ENCODE measurements at places on chromosomes 7 and 10.

DNA sequence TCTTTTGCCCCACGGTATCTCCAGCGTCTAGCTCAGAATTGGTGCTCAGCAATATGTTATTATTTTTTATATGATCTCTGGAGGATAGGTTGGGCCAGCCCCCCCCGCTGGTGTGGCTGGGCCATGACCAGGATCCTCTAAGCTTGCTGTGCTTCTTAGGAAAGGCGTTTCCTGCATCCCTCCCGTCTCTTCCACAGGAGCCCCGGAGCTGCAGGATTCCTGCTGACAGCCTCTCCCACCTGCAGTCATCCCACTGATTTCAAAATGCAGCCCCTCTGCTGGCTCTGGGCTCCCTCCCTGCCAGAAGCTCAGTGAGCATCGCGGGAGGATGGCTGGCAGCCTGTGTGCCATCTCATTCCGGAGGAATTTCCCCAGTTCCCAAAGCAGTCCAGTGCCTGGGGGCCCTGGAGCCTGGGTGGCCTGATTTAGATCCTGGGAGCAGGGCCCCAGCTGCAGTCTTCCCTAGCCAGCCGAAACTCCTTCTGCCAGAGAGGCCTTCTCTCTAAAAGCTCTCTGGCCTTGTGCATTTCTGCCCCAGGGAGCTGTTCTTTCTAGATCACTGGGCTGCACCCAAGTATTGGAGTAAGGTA lies 21.8 kb upstream of the GOLGA7B start:
- no peak for DNase-seq

DNA sequence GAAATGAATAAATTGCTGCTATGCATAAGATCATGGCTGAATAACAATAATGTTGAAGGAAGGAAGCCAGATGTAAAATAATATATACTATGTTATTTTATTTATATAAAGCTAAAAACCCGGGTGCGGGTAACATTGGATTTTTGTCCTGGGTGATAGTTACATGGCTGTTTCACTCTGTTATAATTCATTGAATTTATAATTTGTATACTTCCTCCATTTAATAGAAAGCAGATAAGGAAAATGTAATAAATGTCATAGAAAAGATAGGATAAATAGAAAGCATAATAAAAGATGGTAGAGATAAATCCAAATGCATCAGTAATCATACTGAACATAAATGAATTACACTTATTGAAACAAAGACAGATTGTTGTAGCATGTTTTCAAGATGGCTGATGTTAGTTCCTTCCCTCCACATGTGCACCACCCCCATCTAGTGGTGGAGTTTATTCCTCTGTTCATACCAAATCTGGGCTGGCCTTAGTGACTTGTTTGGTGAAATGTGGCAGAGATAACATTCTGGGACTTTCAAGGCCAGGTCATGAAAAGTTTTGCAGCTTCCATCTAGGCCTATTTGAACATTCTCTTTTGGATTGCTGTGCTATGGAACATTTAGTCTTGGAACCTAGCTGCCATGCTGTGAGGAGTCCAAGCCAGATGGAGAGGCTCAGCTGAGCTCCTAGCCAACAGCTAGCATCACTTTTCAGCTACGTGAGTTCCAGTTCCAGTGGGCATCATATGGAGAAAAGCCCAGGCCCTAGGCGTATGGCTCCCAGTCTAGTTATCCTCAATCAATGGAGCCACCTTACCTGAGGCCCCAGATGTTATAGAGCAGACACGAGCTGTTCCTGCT lies 46.9 kb downstream of the AHCYL2 start:
- DNase-seq: peak; percentile 52

GRCh38 chr7:122064971-122065370 lies 79.1 kb downstream of the AASS start:
- no peak for DNase-seq

- DNase-seq: no peak
Measured at GRCh38 chr10:78863140-78863905, 205.4 kb upstream of the ZMIZ1 start.

DNA sequence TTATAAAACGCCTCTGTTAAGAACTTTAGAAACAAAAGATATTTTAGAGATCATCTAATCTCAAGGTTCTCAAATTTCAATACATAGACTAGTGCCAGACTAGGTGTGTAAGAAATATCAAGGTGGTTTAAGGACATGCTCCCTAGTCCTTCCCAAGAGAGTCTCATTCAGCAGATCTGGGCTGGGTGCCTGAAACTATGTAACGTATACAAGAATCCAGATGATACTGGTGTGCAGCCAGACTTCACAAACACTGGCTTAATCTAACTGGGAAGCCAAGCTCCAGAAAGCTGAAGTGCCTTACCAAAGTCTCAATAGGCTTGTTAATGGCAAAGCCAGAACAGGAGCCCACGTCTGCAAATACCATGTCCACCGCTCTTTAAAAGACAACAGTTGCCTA lies 105.0 kb upstream of the AMPH start:
- DNase-seq: no peak

- DNase-seq: no peak
Measured at GRCh38 chr7:99267481-99267840, 5.2 kb upstream of the MYH16 start.

GRCh38 chr7:25009257-25009656 lies 29.3 kb upstream of the OSBPL3 start:
- no peak for DNase-seq

DNA sequence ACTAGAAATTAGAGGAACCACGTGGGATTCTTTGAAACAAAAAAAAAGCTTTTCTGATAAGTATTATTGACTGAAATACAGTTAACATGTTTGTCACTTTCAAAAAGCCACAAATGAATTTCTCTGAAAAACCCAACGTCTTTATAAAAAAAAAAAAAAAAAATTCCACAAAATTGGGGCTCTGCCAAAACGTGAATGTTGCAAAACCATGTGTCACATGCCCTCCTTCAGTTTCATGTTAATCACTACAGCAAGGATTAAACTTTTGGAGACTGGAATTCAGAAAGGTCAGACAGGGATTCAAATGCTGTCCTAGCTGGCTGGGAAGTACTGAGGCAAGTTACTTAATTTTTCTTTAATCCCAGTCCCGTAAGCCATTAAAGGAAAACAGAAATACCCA lies 278.0 kb upstream of the KLF14 start:
- no peak for DNase-seq

DNA sequence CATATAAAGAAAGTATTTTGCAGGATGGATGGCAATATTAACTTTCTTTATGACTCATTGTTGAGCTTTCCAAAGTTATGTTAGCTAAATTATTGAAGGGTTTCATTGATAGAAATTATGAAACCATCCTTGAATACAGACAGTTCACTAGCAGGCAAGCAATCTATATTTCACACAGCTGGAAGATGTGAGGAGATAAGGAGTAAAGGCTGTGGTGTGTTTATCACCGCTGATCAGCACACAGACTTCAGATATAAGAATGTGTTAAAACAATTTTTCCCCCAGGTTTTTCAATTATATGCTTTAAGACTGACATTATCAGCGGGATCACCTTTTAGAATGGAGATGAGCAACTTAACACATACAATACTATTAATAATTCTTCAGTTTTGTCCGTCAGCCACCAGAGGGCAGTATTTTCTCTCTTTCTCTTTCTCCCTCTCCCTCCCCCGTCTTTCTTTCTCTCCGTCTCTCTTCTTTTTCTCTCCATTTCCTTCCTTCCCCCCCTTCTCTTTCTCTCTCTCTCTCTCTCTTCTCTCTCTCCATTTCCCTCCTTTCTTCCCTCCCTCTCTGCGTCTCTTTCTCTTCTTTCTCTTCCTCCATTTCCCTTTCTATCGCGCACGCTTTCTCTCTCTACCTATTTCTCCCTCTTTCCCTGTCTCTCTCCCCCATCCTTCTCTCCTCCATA lies 62.9 kb upstream of the FAM171A1 start:
- no peak for DNase-seq

GRCh38 chr7:87234949-87235348 lies 15.4 kb upstream of the TMEM243 start:
- DNase-seq: no peak

GRCh38 chr7:25262586-25262985 lies 34.3 kb upstream of the NPVF start:
- DNase-seq: no peak

DNA sequence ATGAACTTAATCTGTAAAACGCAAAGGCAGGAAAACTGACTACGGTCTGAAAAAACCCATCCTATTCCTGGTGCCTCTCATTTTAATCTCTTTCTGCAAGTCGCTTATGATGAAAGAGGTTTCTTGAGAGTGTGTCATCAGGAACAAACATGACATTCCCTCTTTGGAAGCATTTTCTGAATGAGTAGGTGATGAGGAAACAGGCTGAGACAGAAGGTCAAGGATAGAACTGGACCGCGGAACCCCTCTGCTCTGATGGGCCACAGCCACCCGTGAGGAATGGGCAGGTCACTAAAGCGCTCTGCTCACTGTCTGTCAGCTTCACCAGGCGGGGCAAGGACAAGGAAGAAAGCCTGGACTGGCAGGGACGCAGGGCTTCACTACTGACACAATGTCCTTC lies 28.6 kb downstream of the BEND7 start:
- DNase-seq: no peak

DNA sequence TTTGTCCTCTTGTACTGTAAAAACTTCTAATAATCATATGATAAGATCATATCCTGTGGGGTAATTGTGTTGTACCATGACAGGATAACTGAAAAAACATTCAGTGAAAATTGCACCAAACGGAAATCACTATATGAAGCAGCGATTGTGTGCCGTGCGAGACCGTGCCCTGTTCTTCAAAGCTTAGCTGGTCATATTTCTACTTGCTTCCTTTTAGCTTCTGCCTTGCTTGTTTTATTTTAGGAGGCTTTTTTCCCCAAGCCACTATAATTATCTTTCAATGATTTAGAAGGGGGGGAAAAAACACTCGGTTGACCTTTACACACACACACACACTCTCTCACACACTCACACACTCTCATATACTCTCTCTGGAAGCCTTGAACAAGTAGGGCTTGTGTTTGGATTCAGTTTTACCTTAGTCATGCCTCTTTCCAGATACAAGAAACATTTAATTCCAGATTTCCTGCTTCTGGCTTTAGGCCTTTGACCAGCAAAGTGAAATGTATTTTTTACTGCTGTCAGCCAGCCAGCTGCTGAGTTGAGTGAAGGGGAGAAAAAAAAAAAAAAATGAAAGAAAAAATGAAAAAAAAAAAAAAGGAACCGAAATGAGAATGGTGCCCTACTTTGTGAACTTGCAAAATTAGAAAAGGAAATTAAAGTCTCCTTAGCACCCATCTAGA lies 181.4 kb downstream of the ARID5B start:
- DNase-seq: no peak

DNA sequence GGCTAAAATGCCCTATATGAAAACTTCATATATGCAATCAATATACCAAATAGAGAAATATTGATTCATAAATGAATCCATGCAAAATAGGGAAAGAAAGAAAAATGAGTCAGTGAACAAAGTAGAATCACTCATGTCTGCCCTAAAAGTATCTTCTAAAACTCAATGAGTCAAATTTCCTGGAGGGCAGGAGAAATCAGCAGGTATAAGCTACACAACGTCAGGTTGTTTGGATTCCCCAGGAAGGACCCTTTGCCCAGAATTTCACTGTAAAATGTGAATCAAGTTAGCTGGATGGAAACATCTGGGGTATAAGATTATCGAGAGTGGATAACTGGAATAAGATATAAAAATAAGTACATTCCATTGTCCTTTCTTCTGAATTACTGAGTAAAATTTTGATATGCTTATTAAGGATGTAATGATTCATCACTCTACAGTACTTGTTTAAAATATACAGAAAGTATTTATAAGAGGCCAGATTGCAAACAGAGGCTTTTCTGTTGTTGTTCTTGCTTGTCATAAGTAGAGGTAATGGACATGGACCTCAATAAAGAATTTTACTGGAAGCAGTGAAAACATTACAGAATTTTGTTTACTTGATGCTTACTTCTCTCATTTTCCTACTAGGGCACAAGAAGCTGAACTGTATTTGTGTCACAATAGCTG lies 99.0 kb downstream of the AGMO start:
- DNase-seq: no peak

DNA sequence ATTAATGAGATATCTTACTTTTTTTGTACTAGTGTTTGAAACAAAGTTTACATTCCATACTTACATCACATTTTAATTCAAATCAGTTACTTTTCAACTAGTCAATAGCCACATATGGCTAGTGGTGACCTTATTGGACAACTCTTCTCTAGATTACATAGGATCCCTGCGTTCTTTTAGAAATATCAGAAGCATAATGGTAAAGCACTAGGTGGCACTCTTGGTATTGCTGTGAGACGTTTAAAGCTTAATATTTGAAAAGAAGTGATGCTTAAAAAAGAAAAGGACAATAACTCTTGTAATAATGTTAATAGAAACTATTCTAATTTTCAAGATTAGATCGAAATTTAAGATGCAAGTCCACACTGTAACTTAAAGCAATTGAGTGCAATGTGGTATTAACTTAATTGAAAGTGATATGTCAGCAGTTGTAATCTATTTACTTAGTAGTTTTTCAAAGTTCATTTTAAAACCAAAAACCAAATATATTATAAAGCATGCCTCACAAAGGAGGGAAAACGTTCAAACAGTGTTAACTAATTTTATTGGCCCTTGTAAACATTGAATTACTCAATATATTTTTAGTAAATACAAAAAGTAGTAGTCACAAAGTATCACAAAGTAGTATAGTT lies 339.1 kb downstream of the ATRNL1 start:
- DNase-seq: no peak

- no peak for DNase-seq
Measured at GRCh38 chr7:2264158-2264557, 22.1 kb downstream of the NUDT1 start.

- no peak for DNase-seq
Measured at GRCh38 chr7:115340828-115341227, 418.9 kb downstream of the MDFIC start.

- no peak for DNase-seq
Measured at GRCh38 chr7:7704867-7705266, 13.5 kb downstream of the RPA3 start.

DNA sequence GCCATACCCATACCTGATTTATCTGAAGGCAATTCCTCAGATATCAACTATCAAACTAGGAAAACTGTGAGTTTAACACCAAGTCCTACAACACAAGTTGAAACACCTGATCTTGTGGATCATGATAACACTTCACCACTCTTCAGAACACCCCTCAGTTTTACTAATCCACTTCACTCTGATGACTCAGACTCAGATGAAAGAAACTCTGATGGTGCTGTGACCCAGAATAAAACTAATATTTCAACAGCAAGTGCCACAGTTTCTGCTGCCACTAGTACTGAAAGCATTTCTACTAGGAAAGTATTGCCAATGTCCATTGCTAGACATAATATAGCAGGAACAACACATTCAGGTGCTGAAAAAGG lies 69.0 kb upstream of the RSBN1L start:
- DNase-seq: no peak

DNA sequence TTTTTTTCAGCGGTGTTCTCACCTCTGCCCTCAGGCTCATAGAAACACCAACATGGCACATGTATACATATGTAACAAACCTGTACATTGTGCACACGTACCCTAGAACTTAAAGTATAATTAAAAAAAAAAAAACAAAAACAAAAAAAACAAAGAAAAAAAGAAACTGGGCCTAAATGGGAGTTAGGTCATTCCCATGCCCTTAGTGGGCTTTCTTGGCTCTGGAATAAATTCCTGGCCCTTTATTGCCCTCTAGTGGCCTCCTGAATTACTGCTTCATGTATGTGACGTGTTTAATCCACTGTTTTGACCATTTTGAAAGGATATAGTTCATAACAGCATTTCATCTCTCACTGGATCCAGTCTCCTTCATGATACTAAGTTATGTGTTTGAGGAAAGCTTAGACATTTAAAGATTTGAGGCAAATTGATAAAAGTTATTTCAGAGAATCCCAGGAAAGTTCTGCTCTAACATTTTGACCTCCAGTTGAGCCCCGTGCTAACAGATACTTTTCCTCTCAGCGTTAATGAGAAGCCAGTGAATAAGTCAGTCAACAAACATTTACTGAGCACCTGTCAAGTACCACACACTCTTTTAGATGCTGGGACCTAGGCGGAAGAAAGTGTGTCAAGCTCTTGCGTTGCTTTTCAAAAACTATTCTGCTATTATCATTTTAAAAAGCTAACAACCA lies 54.7 kb upstream of the SYPL1 start:
- no peak for DNase-seq
